ENCODE measurements at places on chromosomes 3 and 15. TPM values are rescaled to one million over a fixed set of nuclear protein-coding genes. Genes with fewer than 3 reads are reported as not detected.

DNA sequence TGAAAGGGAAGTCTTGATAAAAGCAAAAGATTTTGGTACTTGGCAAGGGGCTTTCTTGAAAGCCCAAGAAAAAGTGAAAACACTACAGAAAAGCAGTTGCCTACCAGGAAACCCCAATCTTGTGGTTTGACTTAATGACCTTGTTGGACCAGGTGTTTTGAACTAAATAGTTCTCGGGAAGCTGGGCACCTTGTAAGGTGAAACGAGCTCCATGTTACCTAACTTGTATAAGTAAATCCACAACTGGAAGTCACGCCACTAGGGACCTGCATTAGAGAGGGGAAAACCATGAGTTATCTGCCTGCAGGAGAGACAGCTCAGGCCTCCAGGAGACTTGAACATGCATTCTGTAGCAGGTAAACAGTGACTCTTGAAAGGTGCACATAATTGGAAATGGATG lies 88.2 kb downstream of the GMPS start:
- H3K27me3 ChIP-seq, result no peaks in the 10 kb centered on the region

DNA sequence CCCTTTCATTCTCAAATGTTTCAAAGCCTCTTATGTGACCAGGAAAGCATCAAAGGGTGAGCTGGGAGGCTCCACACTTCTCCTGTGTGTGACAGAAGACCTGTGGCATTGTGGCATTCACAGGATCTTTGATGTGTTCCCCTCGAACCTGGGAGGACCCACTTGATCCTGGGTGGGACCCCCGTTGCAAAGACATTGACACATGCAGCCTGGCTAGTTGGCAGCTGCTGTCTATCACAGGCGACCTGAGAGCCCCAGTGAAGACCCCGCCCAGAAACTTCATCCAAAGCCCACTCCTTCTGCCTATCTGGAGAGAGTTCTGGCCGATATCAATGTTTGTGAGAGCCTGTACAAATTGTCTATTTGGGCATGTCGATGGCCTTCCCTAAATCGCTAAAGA lies 140.4 kb upstream of the ATP2B2 start:
- no peak for DNase-seq
- peaks cover 37% of the 10 kb centered on the region for H3K27me3 ChIP-seq
- H3K4me1 ChIP-seq, result no peaks in the 10 kb centered on the region
- no peak overlapping the region for H3K4me3 ChIP-seq
- no peak overlapping the region for H3K27ac ChIP-seq

DNA sequence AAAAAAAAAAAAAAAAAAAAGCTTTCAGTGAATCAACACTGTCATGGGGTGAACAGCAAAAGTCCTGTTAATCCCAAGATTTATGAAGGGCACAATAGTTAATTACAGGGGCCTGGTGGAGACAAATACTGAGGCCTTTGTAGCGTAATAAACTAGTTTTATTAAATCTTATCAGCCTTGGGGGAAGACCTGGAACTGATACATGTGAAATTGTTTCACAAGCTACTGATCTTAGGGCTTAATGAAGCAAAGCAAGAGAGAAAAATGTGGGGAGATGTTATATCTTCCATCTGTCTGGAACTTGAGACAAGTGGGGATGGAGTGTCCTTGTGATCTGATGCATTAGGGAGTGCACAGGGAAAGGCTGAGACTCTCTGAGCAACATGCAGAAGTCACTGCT lies 47.9 kb upstream of the OSBPL11 start:
- no peaks in the 10 kb centered on the region for H3K36me3 ChIP-seq
- H3K4me3 ChIP-seq, result no peak overlapping the region
- no peak overlapping the region for H3K27ac ChIP-seq
- no peak for DNase-seq

GRCh38 chr15:61382927-61383326 lies 153.8 kb upstream of the RORA start:
- H3K4me3 ChIP-seq, result no peak overlapping the region
- no peak overlapping the region for H3K27ac ChIP-seq

DNA sequence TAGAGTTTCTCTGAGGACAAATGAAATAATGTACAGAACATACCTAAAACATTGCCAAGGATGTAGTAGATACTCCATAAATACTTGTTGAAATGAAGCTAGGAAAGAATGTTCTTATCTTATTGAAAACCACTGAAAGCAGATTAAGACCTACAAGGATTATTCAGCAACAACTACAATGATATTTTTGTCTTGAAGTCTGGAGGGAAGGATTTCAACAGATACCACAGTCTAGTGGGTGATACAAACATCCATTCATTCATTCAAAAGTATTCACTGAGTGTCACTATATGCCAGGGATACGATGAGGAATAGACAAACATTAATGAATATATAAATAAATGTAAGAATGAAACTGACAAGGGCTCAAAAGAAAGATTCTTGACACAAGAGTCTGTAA lies 74.7 kb upstream of the THBS1 start:
- H3K4me3 ChIP-seq, result no peak overlapping the region
- H3K27ac ChIP-seq, result no peak overlapping the region
- no peaks in the 10 kb centered on the region for H3K4me1 ChIP-seq
- no peaks in the 10 kb centered on the region for H3K36me3 ChIP-seq

DNA sequence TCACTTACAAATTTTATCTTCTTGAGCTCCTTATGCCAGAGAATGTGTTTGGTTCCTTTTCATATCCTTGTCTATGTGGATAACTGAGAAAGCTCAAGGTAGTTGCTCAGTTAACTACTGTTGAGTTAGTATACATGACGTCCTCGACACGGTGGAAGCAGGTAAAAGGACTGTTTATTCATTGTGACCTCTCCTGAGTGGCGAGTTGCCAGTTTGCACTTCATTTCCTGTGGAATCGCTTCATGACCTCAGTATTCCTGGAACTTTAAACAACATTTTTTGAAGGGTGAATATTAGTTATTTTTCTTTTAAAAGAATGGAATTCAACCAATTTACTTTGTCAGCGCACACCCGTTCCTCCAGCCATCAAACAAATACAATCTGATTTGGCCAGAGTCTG lies 1.2 kb upstream of the TPRG1 start:
- H3K4me3 ChIP-seq, result no peak overlapping the region
- no peak for DNase-seq
- peaks cover 3% of the 10 kb centered on the region for H3K4me1 ChIP-seq
- H3K27me3 ChIP-seq, result no peaks in the 10 kb centered on the region
- H3K36me3 ChIP-seq, result no peaks in the 10 kb centered on the region

GRCh38 chr3:34619990-34620389 lies 821.6 kb downstream of the PDCD6IP start:
- no peaks in the 10 kb centered on the region for H3K27me3 ChIP-seq
- no peak for DNase-seq
- no peak overlapping the region for H3K27ac ChIP-seq
- H3K36me3 ChIP-seq, result peaks cover 2% of the 10 kb centered on the region
- no peak overlapping the region for H3K4me3 ChIP-seq

DNA sequence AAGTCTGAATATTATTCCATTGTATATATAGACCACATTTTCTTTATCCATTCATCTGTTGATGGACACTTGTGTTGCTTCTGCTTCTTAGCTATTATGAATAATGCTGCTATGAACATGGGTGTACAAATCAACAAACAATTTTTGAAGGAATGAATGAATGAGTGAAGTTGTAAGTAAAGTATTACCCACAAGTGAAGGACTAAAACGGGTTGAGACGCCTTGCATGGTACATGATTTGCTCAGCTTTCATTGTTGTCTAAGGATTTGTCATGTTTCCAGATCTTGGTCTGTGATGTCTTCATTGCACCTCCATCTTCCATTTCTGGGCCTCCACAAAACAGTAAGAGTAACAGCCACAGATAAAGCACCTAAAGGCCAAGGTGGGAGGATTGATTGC lies 20.5 kb downstream of the IFT122 start:
- no peak for DNase-seq
- H3K27me3 ChIP-seq, result no peaks in the 10 kb centered on the region
- H3K27ac ChIP-seq, result peak overlapping the region; percentile 11
- H3K4me3 ChIP-seq, result no peak overlapping the region
- H3K4me1 ChIP-seq, result peaks cover 15% of the 10 kb centered on the region

DNA sequence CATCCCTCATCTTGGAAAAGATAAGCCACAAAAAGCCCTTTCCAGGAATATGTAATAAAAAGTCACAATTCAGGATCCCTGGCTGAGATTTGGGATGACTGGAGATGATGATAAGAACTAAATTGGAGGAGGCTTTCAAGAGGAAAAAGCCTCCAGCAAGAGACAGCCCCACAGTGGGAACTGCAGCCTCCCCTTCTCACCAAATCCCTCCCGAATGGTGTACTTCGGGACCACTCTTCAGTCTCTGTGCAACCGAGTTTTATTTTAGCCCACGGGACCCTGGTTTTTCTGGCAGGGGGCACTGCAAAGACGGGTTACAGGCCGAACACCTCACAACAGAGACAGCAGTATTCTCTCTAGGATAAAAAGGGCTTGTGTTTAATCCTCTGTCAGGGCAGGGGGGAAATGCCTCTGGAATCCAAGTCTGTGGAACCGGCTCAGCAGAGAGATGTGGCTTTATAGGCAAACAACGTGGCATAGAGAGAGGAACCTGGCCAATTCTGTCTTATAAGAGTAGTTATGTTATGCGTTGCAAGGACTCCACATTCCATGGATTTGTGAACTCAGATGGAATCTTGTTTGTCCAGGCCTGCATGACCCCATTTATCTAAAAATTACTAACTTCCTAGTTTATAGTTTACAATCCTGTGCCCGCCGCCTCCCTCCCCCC lies 1.2 kb upstream of the LMCD1 start:
- H3K4me1 ChIP-seq, result peaks cover 81% of the 10 kb centered on the region
- DNase-seq, result peak; percentile 25
- H3K27me3 ChIP-seq, result no peaks in the 10 kb centered on the region
- H3K36me3 ChIP-seq, result peaks cover 5% of the 10 kb centered on the region
- peak overlapping the region; percentile 96 for H3K27ac ChIP-seq

GRCh38 chr3:95449841-95450240 lies 1364.6 kb upstream of the EPHA6 start:
- H3K4me1 ChIP-seq, result no peaks in the 10 kb centered on the region
- H3K36me3 ChIP-seq, result no peaks in the 10 kb centered on the region
- no peak overlapping the region for H3K4me3 ChIP-seq
- H3K27me3 ChIP-seq, result no peaks in the 10 kb centered on the region
- no peak for DNase-seq
- H3K27ac ChIP-seq, result no peak overlapping the region

GRCh38 chr3:27542476-27542875 lies 58.3 kb upstream of the SLC4A7 start:
- H3K27me3 ChIP-seq, result no peaks in the 10 kb centered on the region
- H3K4me1 ChIP-seq, result peaks cover 11% of the 10 kb centered on the region
- no peak for DNase-seq

DNA sequence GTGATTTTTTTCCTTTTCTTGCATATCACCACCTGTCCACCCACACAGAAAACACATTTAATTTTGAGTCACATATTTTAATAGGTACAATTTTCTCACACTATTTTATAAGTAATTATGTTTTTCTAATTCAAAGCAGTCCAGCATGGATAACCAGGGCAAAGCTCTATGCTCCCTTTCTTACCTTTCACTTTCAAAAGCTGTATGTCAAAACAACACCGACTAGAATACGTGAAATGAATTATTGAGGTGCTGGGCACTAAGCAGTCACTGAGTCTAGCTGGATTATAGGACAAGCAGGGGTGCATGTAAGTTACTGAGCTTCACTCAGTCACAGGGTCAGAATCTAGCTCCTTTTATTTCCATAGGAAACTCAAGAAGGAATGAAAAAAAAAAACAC lies 60.6 kb downstream of the LSAMP start:
- no peak overlapping the region for H3K4me3 ChIP-seq
- no peaks in the 10 kb centered on the region for H3K27me3 ChIP-seq
- peaks cover 10% of the 10 kb centered on the region for H3K4me1 ChIP-seq
- no peak for DNase-seq
- H3K36me3 ChIP-seq, result no peaks in the 10 kb centered on the region
- no peak overlapping the region for H3K27ac ChIP-seq

GRCh38 chr15:90851114-90851513 lies 17.3 kb upstream of the FURIN start:
- DNase-seq, result no peak
- H3K4me1 ChIP-seq, result peaks cover 5% of the 10 kb centered on the region
- H3K4me3 ChIP-seq, result no peak overlapping the region
- H3K27ac ChIP-seq, result no peak overlapping the region
- H3K27me3 ChIP-seq, result peaks cover 7% of the 10 kb centered on the region

- no peaks in the 10 kb centered on the region for H3K36me3 ChIP-seq
- no peaks in the 10 kb centered on the region for H3K4me1 ChIP-seq
- DNase-seq, result no peak
Observed at GRCh38 chr3:145869958-145870357, 291.0 kb downstream of the PLOD2 start.

- no peak overlapping the region for H3K4me3 ChIP-seq
- DNase-seq, result no peak
- no peaks in the 10 kb centered on the region for H3K36me3 ChIP-seq
- no peaks in the 10 kb centered on the region for H3K27me3 ChIP-seq
- H3K4me1 ChIP-seq, result peaks cover 11% of the 10 kb centered on the region
- no peak overlapping the region for H3K27ac ChIP-seq
Observed at GRCh38 chr3:107578091-107578490, 55.3 kb downstream of the BBX start.

- peaks cover 15% of the 10 kb centered on the region for H3K36me3 ChIP-seq
- H3K4me1 ChIP-seq, result no peaks in the 10 kb centered on the region
- DNase-seq, result no peak
- no peaks in the 10 kb centered on the region for H3K27me3 ChIP-seq
- no peak overlapping the region for H3K27ac ChIP-seq
Observed at GRCh38 chr3:32733631-32734229, 48.7 kb downstream of the CNOT10 start.

DNA sequence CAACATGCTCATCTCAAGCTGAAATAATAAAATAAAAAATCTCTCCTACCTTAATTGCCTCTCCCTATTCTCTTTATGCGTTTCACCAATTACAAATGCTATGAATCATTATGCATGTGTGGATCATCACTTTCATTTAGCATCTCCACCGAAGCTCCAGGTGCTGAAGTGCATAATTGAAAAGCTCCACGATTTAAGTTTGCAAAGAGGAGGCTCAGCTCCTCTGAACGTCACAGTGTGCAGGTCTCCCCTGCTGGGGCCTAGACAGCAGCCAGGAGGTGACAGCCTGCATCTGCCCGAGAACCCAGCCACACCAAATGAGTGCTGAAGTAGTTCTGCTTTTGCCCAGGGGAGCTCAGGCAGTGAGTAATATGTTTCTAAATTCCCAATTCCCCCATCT lies 60.5 kb upstream of the GLCE start:
- DNase-seq, result no peak
- H3K27ac ChIP-seq, result no peak overlapping the region
- peaks cover 1% of the 10 kb centered on the region for H3K4me1 ChIP-seq

- DNase-seq, result no peak
- no peak overlapping the region for H3K27ac ChIP-seq
- H3K4me1 ChIP-seq, result peaks cover 13% of the 10 kb centered on the region
- peaks cover 3% of the 10 kb centered on the region for H3K36me3 ChIP-seq
- H3K27me3 ChIP-seq, result no peaks in the 10 kb centered on the region
- no peak overlapping the region for H3K4me3 ChIP-seq
Observed at GRCh38 chr3:152719264-152719663, 115.7 kb upstream of the P2RY1 start.

- H3K36me3 ChIP-seq, result peaks cover 2% of the 10 kb centered on the region
- H3K27me3 ChIP-seq, result no peaks in the 10 kb centered on the region
- DNase-seq, result no peak
- no peak overlapping the region for H3K4me3 ChIP-seq
- H3K4me1 ChIP-seq, result no peaks in the 10 kb centered on the region
Observed at GRCh38 chr3:176615826-176616225, 581.5 kb downstream of the TBL1XR1 start.

The MED12L gene
- total RNA-seq, result 12.8 TPM

The ALDH1A2 gene
- 1.7 TPM for total RNA-seq

The DPPA2 gene
- total RNA-seq, result 1.1 TPM

The CILP gene
- total RNA-seq, result 0.14 TPM

The PROK2 gene
- 0.25 TPM for total RNA-seq

The MAPK6 gene
- 77.8 TPM for total RNA-seq

The HHLA2 gene
- not detected for total RNA-seq

The CHRNA5 gene
- total RNA-seq, result 23.6 TPM

The HIGD2B gene
- not detected for total RNA-seq

The SPSB4 gene
- total RNA-seq, result 35.1 TPM

Measured in neural crest cell (in vitro differentiated cells).